ENCODE measurements at places on chromosomes 5 and 9.
A peak's percentile ranks its signal among the peaks of the same experiment; 100 is the strongest.

DNA sequence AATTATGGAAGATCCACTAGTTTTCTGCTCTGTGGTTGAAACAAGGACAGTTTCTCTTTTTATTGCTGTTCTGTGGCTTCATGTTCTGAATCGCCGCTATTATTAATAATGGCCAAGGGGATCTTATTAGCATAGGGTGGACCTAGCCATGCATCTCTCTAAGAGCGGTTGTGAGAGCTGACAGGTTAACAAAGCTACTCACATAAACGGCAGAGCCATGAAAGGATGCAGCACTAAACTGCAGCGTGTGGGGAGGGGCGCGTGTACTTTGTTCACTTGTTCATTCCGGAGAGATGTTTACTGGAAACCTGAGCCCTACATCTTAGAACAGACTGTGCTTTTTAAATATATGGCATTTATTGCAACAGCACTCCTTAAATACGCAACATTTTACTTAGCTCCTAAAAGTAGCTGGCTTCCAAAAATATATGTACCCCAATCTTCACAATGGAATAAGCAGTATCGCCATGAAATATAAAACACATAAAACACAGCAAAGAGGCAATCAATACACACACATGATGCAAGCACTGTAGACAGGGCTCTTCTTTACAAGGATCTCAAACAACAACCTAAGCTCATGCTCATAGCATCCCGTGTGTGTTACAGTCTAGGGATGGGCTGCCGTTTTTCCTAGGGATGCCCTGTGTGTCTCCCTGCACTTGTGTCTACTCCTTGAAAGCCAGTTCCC lies 424.6 kb downstream of the MED10 start:
- DNase-seq: no peak

DNA sequence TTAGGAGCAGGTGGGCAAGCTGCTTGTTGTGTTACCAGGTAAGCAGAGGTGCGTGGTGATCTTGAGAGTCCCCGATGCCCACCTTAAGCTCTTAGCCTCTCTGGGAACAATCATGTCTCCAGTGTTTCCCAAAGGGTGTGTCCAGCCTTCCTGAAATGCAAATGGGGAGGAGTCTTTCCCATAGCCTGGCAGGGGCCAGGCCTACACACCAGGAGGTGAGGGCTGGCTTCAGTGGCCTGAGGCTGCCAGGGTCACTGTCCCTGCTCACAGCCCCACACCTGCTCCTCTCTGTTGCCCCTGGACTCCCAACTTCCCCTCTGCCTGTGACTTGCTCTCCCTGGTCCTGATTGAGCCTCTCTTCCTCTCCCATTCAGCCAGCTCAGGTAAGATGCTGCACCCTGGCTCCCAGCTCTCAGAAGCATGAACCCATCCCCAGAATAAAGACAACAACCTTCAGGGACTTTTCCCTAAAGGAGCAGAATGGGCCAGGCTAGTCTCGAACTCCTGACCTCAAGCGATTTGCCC lies 65.7 kb upstream of the PHYKPL start:
- DNase-seq: no peak

DNA sequence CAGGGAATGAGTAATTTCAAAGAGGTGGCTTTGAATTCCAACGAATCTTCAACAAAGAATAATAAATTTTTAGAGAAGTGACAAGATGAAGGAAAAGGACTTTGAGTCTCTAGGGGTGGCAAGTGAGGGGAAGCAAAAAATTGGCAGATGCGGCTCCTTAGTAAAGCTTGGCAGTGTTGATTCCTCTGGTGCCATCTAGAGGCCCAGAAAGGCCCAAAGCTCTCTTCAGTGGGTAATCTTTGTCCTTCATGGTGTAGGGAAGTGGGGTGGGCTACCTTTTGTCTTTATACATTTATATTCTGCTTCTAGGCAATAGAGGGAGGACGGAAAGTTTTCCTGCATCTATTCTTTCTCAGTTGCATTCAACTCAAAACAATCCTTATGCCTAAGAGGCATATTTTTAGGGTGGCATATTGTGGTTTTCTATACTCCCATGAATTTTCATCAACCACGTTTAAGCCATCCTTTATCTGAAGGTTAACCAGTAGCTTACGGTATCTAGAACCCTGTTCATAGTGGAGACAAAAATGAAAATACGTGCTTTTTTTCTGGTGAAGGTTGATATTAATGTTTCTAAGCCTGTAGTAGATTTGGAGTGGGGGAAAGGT lies 17.5 kb upstream of the ROPN1L start:
- DNase-seq: no peak

GRCh38 chr9:30075451-30076199 lies 2308.8 kb upstream of the ACO1 start:
- DNase-seq: peak; percentile 5
